ENCODE measurements at places on chromosomes 5 and 9.

- no peak for DNase-seq
Observed at GRCh38 chr5:138067945-138068344, 15.9 kb upstream of the WNT8A start.

DNA sequence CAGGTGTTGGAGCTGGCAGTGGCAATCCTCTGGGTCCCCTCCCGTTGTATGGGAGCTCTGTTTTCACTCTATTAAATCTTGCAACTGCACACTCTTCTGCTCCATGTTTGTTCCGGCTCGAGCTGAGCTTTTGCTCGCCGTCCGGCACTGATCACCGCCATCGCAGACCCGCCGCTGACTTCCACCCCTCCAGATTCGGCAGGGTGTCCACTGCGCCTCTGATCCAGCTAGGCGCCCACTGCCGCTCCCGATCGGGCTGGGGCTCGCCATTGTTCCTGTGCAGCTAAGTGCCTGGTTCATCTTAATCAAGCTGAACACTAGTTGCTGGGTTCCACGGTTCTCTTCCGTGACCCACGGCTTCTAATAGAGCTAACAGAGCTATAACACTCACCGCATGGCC lies 23.2 kb downstream of the ANKH start:
- no peak for DNase-seq

GRCh38 chr5:78331523-78332080 lies 28.8 kb upstream of the SCAMP1 start:
- DNase-seq: no peak

- DNase-seq: no peak
Observed at GRCh38 chr5:90881626-90882150, 323.1 kb downstream of the ADGRV1 start.

DNA sequence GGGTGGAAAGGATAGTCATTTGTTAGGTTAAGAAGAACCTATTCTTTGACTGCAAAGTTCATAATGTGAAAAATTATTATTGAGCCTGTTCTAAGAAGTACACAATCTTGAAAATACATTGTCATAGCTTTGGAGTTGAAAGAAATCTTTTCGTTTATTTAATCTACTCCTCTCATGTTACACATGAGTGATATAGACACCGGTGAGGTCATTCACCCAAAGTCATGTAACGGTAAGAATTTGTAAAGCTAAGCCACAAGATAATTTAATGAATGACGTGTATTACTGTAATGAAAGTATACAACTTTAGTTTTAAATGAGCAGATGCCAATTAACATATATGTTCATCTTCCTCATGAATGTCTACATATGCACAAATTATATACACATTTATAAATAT lies 284.1 kb upstream of the PDE4D start:
- DNase-seq: no peak

DNA sequence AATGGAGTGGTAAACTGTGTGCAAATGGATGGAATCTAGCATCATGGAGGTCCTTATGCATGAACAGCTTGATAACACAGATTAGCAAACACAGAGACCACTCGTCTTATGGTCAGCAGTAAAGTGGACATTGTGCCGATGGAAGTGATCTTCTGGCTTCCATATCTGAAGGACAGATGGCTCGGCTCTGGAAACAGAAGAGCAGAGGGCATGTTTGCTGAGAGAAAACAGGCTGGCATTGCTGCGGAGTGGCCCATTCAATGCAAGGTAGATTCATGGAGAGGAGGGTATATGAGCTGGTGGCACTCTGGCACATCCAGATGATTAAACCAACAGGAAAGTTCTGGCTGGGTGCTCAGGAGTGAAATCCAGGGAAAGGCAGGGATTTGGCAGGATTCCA lies 513.2 kb downstream of the DIRAS2 start:
- DNase-seq: no peak

- DNase-seq: no peak
Observed at GRCh38 chr5:79990205-79990597, 861 bp downstream of the MTX3 start.

- DNase-seq: no peak
Observed at GRCh38 chr5:74538206-74538661, 102.3 kb downstream of the ENC1 start.

- no peak for DNase-seq
Observed at GRCh38 chr5:149271195-149271715, 404 bp upstream of the AFAP1L1 start.

GRCh38 chr5:127040796-127041520 lies 10.6 kb upstream of the MARCHF3 start:
- no peak for DNase-seq

Measured in stimulated activated CD4-positive, alpha-beta T cell treated with anti-CD3 and anti-CD28 coated beads, Interleukin-12 subunit alpha, Interleukin-12 subunit beta, amount 100 ng/mL, for 4 hours (primary cell).